ENCODE measurements at places on chromosomes 5 and 9. TPM values are rescaled to one million over a fixed set of nuclear protein-coding genes. Genes with fewer than 3 reads are reported as not detected.

Gene BARHL1
- polyA plus RNA-seq = not detected

Gene RIOK2
- polyA plus RNA-seq = 43.7 TPM

DNA sequence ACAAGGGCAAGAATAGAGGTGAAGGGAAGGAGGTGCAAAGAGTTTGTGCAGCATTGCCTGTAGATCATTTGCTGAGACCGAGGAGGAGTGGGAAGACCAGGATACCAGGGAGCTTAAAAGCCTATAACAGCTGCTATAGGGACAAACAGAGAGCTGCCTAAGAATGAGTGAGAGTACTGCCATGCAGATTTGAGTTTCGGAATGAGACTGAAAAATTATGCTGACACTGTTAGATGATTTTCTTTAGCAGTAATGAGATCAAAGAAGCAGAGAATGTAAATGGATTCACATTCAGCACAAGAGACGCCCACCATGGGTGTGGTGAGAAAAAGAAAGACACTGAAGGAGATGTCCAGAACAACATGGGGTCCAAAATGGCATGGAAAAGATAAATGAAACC is 69.7 kb downstream of the EPB41L4A start:
- no peak for DNase-seq

- no peak for DNase-seq
Measured at GRCh38 chr5:171534043-171534895, 114.8 kb downstream of the FGF18 start.

DNA sequence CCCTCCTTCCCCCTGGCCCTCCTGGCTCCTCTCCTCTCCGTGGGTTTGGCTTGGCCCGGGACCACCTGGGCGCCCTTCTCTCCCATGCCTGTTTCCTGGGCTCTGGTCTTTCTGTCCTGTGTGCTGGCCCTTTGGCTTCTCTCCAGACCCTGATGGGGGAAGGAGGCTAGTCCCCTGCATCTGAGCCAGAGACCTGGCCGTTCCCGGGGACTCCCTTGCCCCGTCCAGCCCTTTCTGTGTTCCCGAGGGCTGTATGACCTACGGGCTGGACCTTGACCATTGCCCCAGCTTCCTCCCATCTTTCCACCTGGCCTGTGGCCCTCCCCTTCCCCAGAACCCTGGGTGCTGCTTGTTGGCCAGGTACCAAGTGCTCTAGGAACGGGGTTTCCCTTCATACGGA is 8.4 kb downstream of the NELFB start:
- no peak for DNase-seq

GRCh38 chr5:125679522-125679921 is 743.7 kb upstream of the GRAMD2B start:
- DNase-seq = no peak

DNA sequence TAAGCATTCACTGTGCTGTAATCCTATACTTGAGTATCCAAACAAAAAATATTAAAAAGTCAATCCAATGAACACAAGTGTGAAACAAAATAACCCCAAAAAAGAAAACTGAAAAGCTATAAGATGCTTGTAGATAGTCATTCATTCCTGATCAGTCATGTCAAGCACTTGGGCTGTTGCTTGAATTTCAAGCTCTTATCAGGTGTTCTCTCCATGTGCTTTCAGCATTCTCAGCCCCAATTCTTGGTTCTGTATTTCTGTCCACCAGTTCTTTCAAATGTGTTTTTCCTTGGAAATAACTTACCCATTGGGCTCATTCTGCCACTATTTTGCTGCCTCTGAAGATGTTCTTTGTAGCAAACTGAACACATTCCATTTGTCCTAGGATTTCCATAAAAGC is 4.7 kb downstream of the ZFAND5 start:
- no peak for DNase-seq

- DNase-seq = no peak
Measured at GRCh38 chr5:21159510-21160059, 1171.6 kb upstream of the CDH18 start.

GRCh38 chr5:161002571-161003074 is 150.6 kb upstream of the ATP10B start:
- no peak for DNase-seq

DNA sequence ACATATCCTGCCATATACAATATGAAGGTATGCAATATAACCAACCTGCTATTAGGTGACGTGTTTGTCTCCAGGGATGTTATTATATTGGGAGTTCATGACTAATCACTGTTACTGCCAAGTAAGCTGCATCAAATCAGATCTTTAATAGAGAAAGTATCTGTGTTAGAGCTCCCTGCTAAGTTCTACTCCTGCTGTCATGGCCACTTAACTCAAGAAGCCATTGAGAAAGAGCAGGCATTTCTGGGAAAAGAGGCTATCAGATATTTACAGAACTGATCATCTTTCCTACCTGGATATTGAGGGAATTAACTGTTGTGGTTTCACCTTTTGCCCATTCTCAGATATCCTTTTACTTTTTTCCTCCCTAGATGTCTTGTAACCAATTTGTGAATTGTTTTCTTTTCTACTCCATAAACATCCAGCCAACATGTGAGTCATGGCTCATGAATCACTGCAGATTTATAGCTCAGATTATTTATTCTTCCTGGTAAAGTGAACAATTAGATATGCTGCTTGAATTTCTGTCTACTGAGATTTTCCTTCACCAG is 634.8 kb upstream of the FAM174A start:
- DNase-seq = peak; percentile 80

DNA sequence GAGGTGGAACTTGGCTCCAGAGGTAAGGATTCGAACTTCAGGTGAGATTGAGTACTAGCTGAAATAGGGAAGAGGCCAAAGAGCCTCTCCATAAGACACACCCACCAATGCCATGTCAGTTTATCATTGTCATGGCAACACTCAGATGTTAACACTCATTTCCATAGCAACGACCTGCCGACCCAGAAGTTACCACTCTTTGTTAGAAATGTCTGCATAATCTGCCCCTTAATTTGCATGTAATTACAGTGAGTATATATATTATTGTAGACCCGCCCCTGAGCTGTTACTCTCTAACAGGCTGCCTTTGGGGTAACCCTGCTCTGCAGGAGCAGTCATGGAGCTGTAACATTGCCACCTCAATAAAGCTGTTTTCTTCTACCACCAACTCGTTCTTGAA is 10.2 kb upstream of the NTRK2 start:
- no peak for DNase-seq

DNA sequence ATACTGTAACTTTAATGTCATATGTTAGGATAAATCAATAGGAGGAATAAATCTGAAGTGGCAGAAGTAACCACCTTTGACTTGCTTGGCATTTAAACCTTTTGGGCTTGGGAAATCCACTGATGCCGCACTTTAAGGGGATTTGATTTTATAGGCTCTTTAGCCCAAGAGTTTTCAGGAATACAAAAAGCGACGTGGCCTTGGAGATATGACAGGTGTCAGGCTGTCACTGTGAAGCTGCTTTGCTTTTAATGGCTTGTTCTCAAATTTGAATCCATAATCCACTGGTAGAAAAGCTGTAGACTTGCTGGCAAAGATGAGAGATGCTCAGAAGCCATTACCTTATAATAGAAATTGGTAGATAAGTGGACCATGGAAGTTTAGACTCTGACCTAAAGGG is 71.6 kb downstream of the GABRG2 start:
- no peak for DNase-seq

DNA sequence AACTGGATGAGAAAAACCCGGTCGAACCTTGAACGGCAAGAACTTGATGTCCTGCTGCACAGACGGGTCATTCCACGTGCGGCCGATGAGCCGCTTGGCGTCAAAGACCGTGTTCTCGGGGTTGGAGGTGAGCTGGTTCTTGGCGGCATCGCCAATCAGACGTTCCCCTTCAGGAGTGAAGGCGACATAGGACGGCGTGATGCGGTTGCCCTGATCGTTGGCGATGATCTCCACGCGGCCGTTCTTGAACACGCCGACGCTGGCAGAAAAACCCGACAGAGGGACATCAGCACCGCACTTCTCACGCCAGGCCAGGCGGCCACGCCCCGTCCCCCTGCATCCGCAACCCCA is 519 bp downstream of the HSPA5 start:
- peak; percentile 10 for DNase-seq

Measured in left renal pelvis (tissue), 4 donors.